CD4-positive, alpha-beta T cell treated with Interleukin-17A for 4 hours (primary cell): ENCODE measurements at places on chromosomes 16 and 17.
A peak's percentile ranks its signal among the peaks of the same experiment; 100 is the strongest.

DNA sequence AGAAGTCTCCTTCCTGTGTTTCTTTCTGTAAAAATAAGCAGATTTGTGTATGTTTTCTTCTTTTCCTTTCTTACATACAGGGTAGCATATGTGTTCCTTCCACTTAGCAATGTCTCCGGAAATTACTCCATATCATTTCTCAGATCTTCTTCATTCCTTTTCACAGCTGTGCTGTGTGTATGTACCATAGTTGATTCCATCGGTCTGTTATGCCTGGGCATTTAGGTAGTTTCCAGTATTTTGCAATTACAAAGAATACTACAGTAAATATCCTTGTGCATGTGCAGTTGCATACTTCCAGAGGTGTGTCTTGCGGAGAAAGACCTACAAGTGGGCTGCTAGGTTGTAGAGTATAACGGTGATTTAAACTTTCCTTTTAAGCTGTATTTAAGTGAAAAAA is 69.8 kb downstream of the CLEC16A start:
- no peak for DNase-seq

DNA sequence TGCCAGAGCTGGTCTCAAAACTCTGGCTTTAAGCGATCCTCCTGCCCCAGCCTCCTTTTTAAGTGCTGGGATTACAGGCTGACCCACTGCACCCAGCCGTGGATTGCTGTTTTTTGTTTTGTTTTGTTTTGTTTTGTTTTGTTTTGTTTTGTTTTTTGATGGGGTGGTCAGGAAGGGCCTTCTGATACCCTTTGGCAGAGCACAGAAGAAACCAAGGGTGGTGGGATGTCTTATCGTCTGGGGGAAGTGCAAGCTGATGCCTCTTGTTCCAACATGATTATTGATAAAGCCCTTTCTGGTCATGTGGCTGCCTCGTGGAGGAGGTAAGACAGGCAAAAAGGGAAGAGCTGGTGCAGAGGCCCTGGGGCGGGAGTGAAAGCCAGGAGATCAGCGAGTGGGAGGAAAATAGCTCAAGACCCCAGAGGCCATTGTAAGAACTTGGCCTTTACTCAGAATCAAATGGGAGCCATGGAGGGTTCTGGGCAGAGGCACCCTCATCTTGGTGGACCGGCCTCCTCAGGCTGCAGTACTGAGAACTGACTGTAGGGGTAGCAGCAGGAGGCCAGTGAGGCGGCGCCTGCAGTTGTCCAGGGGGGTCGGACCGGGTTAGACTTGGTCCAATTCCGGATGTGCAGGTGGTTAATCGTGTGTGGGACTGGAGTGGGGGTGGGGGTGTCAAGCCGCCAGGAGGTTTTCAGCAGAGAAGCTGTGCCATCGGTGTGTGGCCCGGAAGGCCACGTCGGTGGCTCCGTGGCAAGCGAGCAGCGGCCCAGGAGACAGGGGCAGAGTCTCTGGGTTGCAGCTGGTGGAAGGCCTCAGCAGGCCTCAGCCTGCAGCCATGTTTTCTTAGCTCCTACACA is 84.4 kb upstream of the GSE1 start:
- peak; percentile 40 for DNase-seq

- DNase-seq = no peak
Measured at GRCh38 chr16:21283521-21284289, 5.6 kb upstream of the CRYM start.

- DNase-seq = no peak
Measured at GRCh38 chr17:3982113-3982512, 17.9 kb upstream of the ATP2A3 start.
